SW 1271 (cell line): ENCODE measurements at places on chromosomes 12 and 14.

- DNase-seq = no peak
Measured at GRCh38 chr12:13060581-13060980, 16.4 kb downstream of the FAM234B start.

GRCh38 chr12:8996682-8997405, 7.5 kb downstream of the KLRG1 start:
- DNase-seq = no peak

- DNase-seq = no peak
Measured at GRCh38 chr14:21199611-21200560, 44.0 kb upstream of the OR5AU1 start.

DNA sequence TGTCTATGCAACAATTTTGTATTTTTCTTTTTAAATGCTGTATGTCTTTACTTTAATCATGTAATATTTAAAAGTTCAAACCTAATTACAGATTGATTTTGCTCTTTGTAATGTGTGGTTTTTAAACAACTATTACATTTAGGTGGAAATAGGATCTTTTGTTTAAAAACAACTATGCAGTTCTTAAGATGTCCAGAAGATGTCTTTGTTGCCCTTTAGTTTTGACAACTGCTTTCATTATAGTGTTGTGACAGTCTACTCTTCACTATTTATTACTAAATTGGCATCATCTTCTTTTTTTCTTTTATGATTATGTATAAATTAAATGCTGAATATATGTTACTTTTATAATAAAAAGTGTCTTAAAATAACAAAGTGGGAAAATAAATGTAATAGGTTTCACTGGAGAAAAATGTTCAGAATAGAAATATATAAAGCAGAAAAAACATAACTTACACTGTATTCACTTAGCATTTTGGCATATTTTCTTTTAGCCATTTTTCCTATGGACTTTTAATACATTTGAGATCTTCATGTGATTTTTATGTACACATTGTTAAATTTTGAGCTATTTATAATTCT, 27.1 kb upstream of the PCNX4 start:
- DNase-seq = no peak

GRCh38 chr12:5220835-5221234, 177.2 kb downstream of the KCNA5 start:
- DNase-seq = no peak

DNA sequence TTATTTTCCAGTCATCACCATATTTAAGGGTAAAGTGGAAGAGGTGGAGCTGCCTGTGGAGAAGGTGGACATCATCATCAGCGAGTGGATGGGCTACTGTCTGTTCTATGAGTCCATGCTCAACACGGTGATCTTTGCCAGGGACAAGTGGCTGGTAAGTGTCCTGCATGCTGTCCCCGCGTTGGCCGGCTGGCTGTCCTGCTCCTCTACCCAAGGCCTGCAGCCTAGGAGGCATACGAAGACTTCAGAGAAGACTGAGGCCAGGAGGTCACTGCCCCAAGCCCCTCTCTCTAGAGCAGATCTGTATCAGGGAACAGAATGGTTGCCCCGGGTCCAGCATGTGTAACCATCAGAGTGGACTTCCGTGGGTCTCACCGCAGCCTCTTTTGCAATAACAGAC, 77.7 kb downstream of the PRMT8 start:
- no peak for DNase-seq

DNA sequence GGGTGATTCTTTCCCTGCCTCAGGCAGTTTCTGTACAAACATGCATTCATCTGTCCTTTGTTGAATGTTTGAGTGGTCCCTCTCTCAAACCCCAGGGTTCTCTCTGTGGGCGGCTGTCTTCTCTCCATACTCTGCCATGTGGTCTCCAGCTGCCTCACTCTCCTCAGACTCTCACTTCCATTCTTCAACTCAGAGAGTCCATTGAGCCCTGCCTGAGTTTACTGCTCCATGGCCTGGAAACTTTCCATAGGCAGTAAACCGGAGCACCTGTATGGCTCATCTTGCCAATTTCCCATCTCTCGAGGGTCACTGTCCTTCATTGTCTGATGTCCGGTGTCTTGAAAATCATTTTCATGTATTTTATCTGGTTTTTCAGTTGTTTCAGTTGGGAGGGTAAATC, 11.3 kb downstream of the C14orf132 start:
- DNase-seq = no peak

DNA sequence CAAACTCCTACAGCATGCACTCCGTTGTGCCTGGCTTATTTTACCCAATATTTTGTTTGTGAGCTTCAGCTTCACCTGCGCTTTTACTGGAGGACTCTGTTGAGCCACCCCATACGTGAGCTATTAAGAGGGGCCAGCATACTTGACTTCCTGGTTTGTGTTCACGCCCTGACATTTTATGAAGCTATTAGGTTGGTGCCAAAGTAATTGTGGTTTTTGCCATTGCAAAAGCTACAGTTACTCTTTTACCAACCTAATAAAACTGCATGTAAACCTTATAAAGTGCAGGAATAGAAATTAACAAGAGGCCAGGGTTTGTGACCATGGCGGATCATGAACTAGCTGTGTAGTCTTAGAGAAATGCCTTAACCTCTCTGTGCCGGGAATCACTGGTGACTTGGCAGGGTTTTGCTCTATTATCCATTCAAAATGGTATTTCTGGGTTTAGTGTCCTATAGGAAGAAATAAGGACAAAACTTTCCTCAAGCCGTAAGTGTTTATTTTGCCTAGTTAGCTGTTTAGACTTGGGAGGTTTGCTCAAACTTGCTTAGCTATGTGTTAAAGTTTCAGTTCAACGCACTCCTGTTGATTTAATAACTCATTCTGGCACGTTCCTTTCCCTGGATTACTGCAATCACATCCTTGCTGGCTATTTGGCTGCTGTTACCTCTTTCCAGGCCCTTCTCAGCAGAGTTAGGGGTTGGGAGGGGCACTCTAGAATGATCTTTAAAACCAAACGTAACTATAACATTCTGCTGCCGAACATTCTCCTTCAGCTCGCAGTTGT, 1027.6 kb downstream of the BCL11B start:
- DNase-seq = no peak

DNA sequence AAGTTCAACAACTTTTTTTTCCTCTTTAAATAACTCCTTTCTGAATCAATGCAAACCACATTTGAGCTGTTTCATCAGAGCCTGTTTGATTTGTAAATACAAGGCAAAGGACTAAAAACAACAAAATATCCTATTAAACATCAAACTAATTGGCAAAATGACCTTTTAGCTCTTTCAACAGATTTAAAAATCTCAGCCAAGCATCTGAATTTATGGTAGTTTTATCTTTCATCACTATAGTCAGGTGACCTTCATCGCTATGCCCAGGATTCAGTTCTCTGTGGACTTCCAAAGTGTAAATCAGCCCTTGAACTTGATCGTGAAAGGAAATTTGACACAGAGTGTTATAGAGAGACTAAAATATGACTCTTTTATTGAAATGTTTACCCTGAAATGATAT, 1554.5 kb upstream of the FLRT2 start:
- no peak for DNase-seq

- no peak for DNase-seq
Measured at GRCh38 chr14:88128816-88129215, 123.9 kb downstream of the GPR65 start.

DNA sequence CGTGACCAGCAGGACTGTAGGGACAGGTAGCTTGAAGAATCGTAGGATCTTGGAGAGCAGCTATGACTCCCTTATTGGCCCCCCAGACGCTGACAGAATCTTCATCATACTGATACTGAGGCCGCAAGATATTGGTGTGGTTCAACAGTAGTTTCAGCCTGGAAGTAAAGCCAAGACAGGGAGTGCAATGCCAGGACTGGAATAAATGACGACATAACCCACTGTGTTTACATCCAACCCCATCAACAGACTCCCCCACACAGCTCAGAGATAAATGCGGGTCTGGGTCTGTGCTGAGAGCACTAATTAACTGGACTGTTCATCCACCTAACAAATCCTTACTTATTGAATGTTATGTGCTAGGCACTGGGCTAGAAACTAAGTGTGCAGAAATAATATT, 16.6 kb downstream of the NOXRED1 start:
- no peak for DNase-seq

- DNase-seq = no peak
Measured at GRCh38 chr14:93095742-93096510, 19.8 kb downstream of the ITPK1 start.

DNA sequence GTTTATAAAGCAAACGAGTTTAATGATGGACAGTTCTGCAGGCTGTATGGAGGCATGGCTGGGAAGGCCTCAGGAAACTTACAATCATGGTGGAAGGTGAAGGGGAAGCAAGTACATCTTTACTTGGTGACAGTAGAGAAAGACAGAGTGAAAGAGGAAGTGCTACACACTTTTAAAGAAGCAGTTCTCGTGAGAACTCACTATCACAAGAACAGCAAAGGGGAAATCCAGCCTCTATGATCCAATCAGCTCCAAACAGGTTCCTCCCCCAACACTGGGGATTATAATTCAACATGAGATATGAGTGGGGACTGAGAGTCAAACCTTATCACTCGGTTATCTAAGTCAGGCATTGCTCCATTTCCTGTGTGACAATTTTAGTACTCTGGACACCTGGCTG, 189.9 kb upstream of the CNTN1 start:
- DNase-seq = no peak

DNA sequence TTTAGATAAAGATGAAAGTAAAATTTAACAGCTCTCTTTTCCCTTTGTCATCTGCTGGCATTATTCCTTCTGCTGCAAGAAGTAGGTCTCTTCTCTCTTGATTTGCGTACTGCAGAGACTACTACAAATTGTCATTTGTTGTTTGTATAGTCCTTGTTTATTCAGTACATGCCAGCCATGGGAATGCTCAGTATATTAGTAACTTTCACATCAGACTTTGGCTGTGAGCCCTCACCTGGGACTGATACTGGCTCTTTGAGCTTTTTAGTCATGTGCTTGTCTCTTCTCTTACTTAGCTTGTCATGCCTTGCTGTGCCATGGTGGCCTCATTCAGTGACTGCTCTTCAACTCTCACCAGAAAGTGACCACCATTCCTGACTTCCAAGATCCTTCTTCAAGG, 169.8 kb downstream of the PRKCH start:
- DNase-seq = no peak

- DNase-seq = no peak
Measured at GRCh38 chr12:51848841-51849735, 570 bp upstream of the FIGNL2 start.

DNA sequence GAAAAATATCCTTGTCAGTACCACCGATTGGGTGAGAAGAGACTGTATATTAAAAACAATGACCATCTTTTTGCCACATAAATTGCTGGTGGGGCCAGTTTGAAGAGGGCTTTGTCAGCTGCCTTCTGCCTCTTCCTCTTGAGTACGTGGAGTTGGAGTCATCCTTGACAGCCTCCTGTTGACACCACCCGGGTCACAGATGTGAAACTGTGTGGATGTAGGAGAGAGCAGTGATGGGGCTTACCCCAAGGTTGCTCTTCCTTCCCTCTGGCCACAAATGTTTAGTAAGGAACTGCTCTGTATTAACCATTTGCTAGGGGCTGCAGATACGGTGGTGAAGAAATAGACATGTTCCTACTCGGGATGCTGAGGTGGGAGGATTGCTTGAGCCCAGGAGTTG, 12.2 kb downstream of the PTPN11 start:
- no peak for DNase-seq

DNA sequence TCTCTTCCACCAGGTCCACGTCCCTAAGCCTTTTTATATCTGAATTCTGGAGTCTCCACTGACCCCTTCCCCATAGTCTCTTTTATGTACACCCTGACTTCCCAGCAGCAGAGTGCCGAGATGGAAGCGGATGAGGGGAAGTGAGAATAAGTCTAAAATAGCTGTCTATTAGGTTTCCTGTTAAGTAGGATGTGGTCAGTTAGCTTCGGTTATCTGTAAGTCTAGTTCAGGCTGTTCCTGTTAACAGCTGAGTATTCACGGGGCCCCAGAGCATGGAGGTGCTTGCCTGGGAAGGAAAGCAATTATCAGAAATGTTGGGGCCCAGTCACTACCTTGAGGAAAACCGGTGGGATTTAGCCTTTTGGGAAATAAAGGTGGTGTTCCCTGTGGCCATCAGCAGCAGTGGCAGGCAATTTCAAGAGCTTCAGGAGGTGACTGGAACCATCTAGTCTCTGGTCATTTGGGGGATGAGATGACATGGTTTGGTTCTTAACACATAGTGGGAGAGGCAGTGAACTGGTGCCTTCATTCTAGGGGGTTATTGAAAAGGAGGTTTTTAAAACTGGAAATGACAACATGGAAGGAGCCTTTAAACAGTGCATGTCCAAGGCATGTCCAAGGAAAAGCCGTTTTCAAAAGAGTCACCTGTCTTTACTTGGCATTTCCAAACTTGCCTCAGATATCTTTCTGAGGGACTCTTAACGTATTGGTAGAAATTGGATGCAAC, 21.8 kb downstream of the CHST11 start:
- no peak for DNase-seq

DNA sequence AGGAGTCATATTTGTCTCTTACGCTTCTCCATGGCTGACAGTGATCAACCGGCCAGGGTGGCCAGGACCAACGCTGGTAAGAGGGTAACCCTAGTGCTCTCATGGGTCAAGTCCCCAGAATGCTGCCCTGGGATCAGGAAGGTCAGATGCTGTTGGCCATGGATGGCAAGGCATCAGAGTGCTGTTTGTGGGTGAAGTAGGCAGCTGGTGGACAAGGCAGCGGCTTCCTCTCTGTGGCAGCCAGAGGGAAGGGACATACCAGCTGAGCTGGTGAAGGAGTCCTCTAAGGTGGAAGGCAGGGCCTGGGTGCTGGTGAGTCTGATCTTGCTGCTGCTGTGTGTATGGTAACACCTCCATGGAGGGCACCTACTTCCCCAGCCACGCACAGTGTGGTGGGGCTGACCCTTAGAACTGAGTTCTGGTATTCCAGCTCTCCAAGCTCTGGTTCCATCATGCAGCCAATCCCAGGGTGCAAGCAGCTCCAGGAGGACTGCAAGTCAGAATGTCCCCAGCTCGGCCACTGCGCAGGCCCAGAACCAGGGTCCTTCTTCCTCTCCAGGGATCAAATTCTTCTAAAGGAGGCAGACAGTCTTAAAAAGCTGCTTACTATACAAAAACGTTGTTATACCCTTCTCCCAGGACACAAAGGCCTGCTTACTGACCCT, 13.4 kb upstream of the SMOC1 start:
- DNase-seq = no peak

GRCh38 chr14:95918466-95918865, 41.8 kb downstream of the TUNAR start:
- DNase-seq = no peak

- DNase-seq = no peak
Measured at GRCh38 chr12:107634530-107634929, 51.1 kb upstream of the PWP1 start.

DNA sequence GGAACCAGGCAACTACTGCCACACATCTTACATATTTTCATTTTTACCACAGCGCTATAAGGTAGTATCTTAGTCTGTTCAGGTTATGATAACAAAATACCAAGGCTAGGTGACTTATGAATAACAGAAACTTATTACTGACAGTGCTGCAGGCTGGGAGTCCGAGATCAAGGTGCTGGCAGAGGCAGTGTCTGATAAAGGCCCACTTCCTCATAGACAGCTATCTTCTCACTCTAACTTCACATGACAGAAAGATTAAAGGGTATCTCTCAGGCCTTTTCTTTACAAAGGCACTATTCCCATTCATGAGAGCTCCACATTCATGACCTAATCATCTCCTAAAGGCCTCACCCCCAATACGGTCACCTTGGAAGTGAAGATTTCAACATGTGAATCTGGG, 59.8 kb upstream of the MDM1 start:
- DNase-seq = no peak
